ENCODE measurements at places on chromosomes 1 and 21. TPM values are rescaled to one million over a fixed set of nuclear protein-coding genes. Genes with fewer than 3 reads are reported as not detected.
A peak's percentile ranks its signal among the peaks of the same experiment; 100 is the strongest.

ADGRB2 gene
- total RNA-seq = 1.7 TPM

GRCh38 chr1:55216096-55216495 lies 932 bp upstream of the USP24 start:
- peaks cover 1% of the 10 kb centered on the region for H3K36me3 ChIP-seq
- H3K27me3 ChIP-seq = no peaks in the 10 kb centered on the region
- DNase-seq = no peak
- H3K4me3 ChIP-seq = peak overlapping the region; percentile 85

GRCh38 chr1:17168091-17168876 lies 36.6 kb upstream of the PADI1 start:
- H3K27me3 ChIP-seq = peaks cover 7% of the 10 kb centered on the region
- no peak overlapping the region for H3K27ac ChIP-seq
- no peaks in the 10 kb centered on the region for H3K36me3 ChIP-seq
- no peak overlapping the region for H3K4me3 ChIP-seq

GRCh38 chr1:219367496-219367895 lies 193.8 kb downstream of the LYPLAL1 start:
- H3K4me3 ChIP-seq = no peak overlapping the region
- H3K36me3 ChIP-seq = no peaks in the 10 kb centered on the region
- no peaks in the 10 kb centered on the region for H3K4me1 ChIP-seq
- no peak overlapping the region for H3K27ac ChIP-seq

- no peaks in the 10 kb centered on the region for H3K27me3 ChIP-seq
- H3K36me3 ChIP-seq = peaks cover 19% of the 10 kb centered on the region
- peaks cover 34% of the 10 kb centered on the region for H3K4me1 ChIP-seq
These were observed 118.3 kb downstream of the DHRS3 start for GRCh38 chr1:12499539-12500240.

GRCh38 chr1:63721531-63722189 lies 52.2 kb upstream of the ROR1 start:
- H3K4me1 ChIP-seq = no peaks in the 10 kb centered on the region
- no peak overlapping the region for H3K27ac ChIP-seq
- no peaks in the 10 kb centered on the region for H3K36me3 ChIP-seq

DNA sequence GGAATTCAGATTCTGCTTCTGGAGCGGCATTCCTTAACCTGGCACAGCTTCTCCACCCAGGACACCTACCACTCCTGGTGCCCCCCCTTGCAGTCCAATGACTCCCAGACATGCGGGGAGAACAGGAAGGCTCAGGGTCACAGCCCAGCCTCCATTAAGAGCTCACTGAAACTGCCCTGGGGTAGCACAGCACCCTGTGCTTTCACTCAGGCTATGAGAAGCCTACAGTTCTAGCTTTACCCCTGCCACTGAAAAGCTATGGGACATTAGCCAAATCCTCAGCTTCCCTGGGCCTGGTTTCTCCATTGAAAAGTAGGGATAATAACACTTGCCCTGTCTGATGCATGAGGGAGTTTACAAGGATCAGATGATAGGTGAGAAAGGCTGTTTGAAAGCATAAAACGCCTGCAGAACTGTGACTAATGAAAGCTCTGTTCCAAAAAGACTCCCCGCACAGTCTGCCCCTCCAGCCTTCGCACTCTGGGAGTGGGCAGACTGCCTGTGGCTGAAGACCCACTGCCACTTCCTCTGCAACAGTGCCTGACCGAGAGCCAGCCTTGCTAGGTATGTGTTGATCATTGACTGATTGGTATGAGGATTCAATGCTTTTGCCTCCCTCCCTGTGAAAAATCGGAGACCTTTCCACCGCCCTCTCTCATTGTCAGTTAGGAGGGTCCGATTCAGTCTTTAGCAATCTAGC lies 2.7 kb upstream of the CLDN19 start:
- no peak for DNase-seq
- H3K4me1 ChIP-seq = no peaks in the 10 kb centered on the region
- no peaks in the 10 kb centered on the region for H3K27me3 ChIP-seq
- no peak overlapping the region for H3K27ac ChIP-seq
- H3K4me3 ChIP-seq = no peak overlapping the region
- peaks cover 5% of the 10 kb centered on the region for H3K36me3 ChIP-seq

- no peak for DNase-seq
- peaks cover 3% of the 10 kb centered on the region for H3K27me3 ChIP-seq
- H3K27ac ChIP-seq = no peak overlapping the region
- H3K36me3 ChIP-seq = no peaks in the 10 kb centered on the region
- H3K4me3 ChIP-seq = no peak overlapping the region
These were observed 138.8 kb upstream of the NBPF11 start for GRCh38 chr1:148290881-148291280.

DNA sequence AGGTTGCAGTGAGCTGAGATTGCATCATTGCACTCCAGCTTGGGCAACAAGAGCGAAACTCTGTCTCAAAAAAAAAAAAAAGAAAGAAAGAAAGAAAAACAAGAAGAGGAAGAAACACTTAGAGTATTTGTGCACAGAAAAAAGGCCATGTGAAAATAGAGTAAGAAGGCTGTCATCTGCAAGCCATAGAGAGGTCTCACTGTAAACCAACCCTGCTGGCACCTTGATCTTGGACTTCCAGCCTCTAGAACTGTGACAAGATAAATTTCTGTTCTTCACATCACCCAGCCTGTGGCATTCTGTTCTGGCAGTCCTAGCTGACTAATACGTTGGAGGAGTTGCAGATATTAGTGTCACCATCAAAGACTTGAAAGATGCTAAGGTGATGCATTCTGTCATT lies 12.1 kb upstream of the ZDHHC18 start:
- no peaks in the 10 kb centered on the region for H3K27me3 ChIP-seq
- no peak for DNase-seq
- H3K4me3 ChIP-seq = no peak overlapping the region
- H3K4me1 ChIP-seq = peaks cover 20% of the 10 kb centered on the region
- H3K36me3 ChIP-seq = no peaks in the 10 kb centered on the region
- H3K27ac ChIP-seq = no peak overlapping the region

DNA sequence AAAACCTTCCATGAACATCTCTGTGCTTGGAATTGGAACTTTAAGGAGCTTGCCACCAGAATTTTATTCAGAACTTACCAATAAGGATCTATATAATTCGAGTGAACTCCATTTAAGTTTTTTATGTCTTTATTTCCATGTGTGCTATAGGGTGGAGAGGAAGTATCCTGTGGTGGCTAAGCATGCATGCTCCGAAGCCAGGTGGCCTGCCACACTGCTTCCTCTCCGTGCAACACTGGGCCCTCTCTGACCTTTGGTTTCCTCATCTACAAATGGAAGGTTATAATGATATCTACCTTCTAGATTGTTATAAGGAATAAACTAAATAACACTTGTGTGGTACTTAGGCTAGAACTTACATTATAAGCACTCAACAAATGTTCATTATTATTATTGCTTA lies 382.1 kb downstream of the PTPRC start:
- H3K27me3 ChIP-seq = no peaks in the 10 kb centered on the region

Measured in activated CD4-positive, alpha-beta memory T cell treated with anti-CD3 and anti-CD28 coated beads for 36 hours (primary cell).